ENCODE measurements at places on chromosomes 5 and 9.

- DNase-seq: no peak
These were observed 136.7 kb downstream of the RGS3 start for GRCh38 chr9:113600023-113600823.

- DNase-seq: no peak
These were observed 1072.1 kb upstream of the WWC1 start for GRCh38 chr5:167219298-167219697.

- DNase-seq: peak; percentile 88
These were observed 3.9 kb downstream of the CCDC183 start for GRCh38 chr9:136799854-136800657.

DNA sequence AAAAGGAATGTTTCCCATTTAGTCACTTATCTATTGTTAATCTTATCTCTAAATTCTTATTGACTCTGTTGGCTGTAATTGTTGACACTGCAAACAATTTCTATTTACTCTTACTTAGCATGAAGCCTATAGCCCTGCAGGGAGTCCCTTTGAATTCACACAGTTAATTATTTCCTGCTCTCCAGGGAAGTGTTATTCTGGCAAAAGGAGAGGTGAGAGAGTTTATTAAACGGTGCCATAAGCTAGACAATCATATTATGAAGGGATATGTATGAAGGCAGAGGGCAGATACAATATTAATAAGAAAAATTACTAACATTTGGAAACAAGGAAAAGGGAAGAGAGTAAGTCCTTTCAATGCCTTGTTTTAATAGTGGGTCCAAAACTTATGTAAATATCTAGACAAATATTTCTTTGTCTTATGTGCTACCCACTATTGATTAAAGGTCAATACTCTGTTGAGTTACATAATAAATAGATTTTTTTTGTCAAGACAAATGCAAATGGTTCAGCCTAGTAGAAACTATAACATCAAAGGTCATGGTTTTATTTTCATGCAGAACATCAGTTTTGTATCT, 107.1 kb downstream of the CDH18 start:
- peak; percentile 98 for DNase-seq

- no peak for DNase-seq
These were observed 51.2 kb upstream of the RPS23 start for GRCh38 chr5:82329393-82329792.

- DNase-seq: no peak
These were observed 4.7 kb downstream of the SPOUT1 start for GRCh38 chr9:128824911-128825310.

GRCh38 chr5:126428421-126428820, 5.2 kb downstream of the GRAMD2B start:
- DNase-seq: no peak

- DNase-seq: no peak
These were observed 14.1 kb upstream of the MOCS2 start for GRCh38 chr5:53123702-53124101.

DNA sequence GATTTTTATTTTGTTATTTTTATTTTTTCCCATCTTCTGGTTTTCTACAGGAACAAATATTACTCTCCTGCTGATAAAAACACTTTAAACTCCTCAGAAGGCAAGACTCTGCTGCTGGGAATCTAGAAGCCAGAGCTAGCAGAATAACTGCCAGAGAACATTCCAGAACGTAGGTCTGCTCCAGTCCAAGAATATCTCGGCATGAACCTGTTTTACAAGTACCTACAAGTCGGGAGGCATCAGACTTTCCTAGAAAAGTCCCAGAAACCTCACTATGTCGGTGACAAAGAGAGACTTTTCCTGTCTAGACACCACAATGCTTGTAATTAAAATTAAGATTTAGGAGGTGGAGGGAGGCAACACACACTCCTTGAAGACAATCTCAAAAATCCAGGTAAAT, 41.4 kb downstream of the FABP6 start:
- DNase-seq: no peak

GRCh38 chr5:112183103-112183711, 235.9 kb downstream of the EPB41L4A start:
- DNase-seq: no peak

- DNase-seq: no peak
These were observed 8.1 kb downstream of the TRIP13 start for GRCh38 chr5:900781-901180.

DNA sequence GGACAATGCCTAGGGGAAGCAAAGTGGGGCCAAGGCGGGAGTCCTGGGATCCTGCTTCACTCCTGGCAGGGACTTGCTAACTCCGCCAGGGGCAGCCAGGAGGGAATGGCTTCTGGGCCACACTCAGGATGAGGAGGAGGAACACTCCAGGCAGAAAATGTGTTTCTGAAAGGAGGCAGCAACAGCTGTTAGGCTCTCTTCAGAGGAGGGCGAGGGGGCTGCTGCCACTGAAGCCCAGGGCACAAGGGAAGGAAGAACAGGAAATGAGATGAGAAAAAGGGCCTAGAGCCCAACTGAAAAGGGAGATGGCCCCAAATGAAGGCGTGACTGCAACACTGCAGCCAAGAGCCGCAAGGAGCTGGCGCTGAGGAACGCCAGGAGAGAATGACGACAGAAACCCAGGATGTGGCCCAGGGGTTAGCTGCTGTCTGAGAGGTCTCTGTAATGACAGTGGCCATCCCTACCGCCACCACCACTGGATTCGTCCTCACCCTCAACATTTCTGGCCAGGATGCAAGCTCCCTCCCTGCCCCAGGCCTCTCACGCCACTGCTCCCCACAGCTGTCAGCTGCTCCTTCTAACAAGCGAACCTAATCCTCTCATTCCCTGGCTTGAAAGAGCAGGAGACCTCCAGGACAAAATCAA, 15.8 kb downstream of the PSMB7 start:
- DNase-seq: no peak

GRCh38 chr5:159725475-159725874, 190.8 kb upstream of the ADRA1B start:
- DNase-seq: no peak

DNA sequence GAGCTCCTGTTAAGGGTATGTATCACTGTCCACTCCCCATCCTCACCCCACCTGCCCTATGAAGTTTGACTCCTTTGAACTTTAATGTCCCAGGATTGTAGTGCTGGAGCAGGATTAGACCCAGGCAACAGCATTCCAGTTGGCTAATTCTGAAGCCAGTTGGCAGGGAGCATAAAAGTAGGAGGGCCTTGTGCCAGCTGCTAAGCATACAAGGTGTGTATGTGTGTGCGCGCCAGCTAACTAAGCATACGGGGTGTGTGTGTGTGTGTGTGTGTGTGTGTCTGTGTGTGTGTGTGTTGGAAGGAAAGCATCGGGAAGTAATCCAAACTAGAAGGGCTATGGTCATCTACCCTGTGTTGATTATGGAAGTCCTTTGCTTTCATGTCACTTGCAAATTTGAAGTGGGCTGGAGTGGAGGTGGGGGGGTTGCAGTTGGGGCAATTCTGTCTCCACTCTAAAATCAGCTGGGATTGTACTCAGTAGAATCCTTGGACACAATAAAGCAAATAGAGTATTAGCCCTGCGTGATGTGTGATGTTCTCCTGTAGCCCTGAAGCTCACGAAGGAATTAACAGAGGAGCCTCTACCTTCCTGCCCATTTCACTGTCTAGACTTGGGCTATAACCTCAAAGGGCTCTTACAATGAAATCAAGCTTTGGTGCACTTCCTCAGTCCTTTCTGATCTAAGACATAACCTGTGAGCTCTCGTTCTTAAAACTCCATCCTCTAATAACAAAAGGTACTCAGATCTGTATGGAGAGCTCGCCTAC, 26.9 kb downstream of the HMGCR start:
- DNase-seq: no peak

DNA sequence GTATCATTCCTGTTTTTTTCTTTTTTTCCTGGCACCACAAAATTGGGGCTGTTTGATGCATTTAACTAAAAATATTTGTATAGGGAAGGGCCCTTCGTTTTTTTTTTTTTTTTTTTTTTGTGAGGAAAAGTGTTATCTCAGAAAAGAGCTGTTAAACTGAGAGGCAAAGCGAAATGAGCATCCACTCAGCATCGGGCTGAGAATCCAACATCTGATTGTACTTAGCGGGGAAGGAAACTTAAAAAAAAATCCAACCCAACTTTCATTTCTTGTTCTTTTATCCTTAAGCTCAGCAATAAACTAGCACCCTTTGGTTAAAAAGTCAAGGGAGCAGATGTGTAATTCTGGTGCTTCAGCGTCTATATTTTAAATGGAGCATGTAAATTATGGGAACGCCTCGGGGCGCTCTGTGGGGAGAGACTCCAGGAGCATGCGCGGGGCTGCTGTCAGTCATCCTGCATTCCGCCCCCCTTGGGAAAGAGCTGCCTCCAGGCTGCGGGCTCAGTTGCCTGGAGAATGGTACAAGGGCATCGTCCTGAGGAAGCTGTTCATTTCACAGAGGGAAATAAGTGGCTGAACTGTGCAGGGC, 33.3 kb downstream of the DMRT2 start:
- DNase-seq: peak; percentile 61

DNA sequence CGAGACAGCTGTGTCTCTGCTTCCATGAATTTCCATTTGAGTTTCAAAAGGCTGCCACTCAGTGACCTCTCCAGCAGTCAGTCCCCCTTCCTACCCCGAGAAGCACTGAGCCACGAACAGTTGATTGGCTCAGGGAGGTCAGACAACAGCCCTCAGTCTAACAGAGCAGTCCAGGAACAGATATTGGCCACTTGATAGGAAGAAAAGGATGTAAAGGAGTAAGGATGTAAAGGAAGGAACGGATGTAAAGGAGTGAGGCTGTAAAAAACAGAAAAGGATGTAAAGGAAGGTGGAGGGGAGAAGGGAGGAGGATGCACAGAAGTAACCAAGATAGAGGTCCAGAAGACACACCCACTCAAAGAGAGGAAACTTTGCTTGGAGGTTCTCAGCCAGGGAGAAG, 3.2 kb upstream of the NR4A3 start:
- DNase-seq: no peak

- DNase-seq: no peak
These were observed 691.2 kb downstream of the TLR4 start for GRCh38 chr9:118395415-118395814.

DNA sequence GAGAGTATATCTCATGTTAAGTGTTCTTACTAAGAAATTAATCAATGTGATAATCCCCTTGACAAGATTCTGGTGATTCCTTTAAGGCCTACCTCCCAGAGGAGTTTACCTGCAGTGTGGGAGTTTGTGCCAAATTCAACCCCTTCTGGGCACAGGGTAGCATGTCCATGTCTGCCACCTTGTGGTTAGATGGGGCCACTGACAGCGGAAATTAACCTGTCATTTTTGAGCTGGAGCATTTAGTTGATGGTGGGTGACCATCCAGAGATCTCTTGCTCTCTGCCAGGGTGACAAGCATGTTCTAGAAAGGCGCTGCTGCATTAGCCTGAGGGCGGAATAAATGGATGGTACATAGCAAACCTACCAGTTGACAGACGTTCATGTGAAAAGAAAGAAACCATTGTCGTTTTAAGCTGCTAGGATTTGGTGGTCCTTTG, 132.2 kb downstream of the FBXO4 start:
- peak; percentile 35 for DNase-seq

DNA sequence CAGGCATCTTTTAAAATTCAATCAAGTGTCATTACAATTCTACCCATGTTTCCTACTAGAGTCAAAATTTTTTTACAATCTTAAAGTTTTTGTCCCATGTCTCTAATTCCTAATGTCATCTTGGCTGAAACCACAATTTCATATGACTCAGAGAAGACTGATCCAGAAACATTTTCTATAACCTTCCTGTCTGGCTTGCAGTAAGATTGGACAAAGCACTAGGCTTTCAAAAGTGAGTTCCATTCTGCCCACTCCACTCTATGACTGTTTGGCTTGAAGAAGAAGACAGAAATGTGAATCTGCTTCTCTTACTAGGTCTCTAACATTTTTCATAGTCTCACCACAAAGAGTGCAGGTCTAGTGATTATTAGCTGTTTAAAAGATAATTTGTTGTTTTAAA, 88.8 kb downstream of the NR3C1 start:
- no peak for DNase-seq

DNA sequence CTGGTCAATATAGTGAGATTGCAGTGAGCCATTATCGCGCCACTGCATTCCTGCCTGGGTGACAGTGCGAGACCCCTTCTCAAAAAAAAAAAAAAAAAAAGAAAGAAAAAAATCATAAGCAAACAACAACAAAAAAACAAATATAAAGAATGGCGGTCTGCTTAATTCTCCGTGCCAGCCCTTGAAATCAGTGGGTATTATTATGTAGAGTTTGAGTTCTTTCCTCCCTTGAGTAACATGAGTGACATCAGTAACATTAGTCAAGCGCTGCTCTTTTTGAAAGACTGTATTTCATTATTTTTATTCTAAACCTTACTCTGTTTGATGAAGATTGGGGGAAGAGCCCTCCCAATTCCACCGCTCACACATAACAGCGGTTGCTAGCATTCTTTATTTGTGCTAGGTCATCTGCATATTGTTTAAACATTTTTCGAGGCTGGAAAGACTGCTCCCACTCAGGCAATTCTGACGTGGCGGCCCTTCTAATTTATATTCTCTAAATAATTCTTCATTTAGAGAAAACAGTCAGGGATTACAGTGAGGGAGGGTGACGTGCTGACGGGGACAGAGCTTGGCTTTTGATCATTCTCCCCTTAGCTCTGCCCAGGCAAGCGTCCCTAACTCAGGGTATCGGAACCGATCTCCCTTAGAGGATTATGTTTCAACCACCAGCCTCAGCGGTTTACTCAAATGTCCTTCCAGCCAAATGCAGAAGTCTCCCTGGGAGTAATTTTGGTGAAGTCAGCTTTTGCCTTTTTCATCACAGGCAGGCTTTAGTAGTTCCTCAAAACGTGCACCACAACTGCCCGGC, 860 bp upstream of the MARCHF6 start:
- DNase-seq: no peak

DNA sequence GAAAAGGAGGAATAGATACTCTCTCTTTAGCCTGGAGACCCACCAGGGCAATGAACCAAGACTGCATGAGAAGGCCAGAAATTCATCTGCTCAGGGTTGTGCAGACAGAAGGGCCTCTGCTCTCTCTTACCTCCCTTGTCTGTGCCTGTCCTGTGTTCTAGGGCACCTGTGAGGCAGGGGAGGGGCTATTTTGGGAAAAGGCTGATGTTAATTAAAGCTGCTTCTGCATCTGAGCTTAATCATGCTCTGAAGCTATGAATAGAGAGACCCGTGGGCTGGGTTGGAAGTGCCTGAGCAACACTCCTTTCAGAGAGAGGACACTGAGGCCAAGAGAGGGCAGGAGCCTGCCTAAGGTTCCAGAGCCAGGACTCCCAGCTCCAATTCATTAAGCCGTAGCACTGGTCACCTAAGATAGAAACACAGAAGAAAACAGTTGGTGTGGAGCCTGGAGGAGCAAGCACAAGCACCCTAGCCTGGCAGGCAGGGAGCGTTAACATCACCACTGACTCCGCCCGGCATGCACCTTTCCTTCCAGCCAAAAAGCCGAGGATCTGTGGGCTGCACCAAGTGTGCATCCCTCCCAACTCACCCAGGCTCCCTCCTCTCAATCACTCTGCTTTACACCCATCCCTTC, 31.4 kb upstream of the STING1 start:
- DNase-seq: no peak

Measured in DMS153 (cell line).